ENCODE measurements at places on chromosomes 1 and 21.

DNA sequence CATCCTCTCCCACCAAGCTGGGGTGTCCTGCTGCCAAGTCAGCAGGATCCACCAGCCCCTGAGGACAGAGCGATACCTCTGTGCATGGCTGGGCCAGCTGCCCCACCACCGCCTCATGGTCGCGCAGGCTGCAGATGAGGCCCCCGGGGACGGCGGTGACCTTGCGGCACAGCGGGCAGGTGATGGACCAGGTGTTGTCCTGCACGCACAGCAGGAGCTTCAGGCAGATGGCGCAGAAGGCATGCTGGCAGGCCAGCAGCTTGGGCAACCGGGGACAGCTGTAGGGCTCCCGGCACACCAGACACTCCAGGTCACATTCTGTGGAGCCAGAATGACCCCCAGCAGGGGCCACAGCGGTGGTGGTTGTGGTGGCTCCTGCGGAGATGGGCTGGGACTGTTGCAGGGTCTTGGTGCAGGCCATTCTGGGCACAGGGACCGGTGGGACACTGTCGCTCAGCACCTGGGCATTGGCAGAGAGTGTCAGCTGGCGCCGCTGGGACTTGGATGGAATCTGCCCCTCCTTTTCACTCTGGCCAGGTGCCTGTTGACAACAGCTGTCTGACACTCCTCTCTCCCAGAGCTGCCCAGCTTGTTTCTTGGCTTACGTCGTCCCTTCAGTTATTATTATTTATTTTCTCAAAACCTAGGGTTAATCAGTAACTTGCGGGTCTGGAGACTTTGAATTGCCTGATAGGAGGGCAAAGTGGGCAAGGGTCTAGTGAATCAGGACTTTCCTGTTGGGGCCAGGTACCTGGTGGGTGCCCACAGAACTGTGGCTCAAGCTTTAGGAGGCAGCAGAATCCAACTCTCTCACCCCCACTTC, at the start of gene RNF186:
TSS of gene RNF186 (minus strand) at position 603 of the 823 bp plus-strand sequence. CDS start at position 421, 182 bp downstream.
- no peak for DNase-seq

- DNase-seq: no peak
Measured at GRCh38 chr1:176903474-176903873, 261.0 kb downstream of the ASTN1 start.

DNA sequence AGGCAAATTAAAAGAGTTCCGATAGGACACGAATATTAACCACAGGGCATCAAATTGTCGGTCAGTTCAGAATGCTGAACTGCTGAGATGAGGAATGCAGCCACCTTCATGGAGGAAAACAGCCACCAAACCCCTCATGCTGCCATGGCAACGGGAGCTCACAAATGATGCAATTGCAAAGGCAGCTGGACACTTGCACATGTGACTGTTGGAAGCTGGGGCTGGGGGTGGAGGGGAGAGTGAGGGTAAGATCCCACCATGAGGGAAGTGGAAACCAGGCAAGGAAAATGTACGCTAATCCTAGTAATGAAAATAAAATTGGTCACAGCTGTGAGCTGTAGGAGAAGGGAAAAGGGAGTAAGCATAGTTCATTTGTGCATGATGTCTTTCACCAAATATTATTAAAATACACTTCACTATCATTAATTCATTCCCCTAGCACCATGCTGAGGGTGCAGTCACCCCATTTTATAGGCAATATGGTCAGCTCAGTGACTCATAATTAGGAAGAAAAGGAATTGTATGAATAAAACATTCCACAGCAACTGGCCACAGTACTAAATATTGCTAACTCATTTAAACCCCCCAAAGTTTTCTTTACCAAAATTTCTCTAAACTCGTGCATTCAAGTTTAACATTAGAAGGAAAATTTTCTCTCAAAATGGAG, 15.3 kb downstream of the BECN2 start:
- no peak for DNase-seq

DNA sequence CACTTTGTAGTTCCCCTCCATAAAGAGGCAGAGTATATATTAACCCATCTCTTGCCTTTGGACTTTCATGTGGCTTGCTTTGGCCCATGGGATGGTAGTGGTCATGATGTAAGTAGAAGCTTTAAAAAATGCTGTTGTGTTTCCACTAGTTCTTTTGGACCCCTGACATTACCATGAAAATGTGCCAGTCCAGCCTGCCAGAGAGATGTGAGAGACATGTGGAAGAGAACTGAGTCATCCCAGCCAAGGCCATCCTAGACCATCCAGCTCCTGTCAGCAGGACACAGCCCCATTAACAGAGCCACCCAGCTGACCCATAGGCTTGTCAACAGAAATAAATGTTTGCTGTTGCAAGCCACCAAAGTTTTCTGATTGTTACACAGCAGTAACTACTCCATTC, 3.9 kb upstream of the CD101 start:
- DNase-seq: no peak

DNA sequence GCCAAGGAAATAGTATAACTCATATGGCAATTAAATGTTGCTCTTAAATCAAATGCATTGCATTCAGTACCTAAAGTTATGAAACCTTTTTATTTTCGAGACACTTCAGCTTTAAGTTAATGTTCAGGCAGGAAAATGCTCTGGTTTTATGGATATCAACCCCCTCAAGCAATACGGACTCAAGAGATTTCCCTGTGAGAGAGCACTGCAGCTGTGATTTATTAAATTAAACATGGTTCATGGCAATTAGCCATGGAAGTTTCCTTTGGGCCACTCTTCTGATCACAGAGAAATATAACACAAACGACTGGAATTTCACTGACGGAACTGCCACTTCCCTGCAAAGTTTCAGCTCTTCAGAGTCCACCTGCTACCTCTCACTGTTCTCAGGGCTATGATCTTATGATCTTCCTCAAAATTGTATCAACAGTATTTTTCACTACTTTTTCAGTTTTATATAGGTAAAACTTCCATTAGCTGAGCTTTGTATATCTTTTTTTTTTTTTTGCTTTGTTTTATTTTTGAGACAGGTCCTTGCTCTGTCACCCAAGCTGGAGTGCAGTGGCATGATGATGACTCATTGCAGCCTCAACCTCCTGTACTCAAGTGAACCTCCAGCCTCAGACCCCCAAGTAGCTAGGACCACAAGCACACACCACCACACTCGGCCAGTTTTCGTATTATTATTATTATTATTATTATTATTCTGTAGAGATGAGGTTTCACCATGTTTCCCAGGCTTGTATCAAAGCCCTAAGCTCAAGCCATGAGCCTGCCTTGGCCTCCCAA, 923.1 kb upstream of the TMPRSS15 start:
- no peak for DNase-seq
